ENCODE measurements at places on chromosomes 2 and 18.

DNA sequence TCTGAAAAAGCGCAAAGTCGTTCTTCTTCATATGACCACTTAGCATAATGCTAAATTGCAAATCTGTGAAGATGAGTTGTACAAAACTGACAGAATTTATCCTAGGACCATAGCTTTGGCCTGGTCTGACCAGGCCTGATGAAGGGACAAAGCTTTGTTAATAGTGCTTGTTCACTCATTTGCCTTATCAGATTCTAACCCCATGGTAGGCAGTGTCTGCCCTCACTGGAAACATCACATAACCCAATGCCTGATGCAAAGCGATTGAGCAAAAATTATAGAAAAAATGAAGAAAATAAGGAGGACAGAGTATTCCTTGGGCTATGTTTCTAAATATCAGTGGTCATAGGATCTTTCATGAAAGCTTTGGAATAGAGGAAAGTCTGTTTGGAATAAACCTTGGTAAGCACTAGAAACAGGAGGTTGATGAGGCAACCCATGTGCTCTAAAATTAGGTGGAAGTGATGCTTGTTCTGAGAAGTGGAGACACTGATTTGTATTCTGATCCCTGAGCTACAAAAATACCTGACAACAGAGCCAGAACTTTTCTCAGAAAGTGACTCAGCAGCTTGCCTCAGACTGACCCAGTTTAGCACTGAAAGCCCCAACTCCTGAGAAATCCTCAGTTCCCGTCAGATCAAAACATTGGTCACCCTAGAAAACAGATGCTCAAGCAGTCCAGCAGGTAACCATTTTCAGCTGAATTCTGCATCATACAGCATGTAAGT lies 131.4 kb upstream of the MAPRE2 start:
- no peak for DNase-seq

GRCh38 chr18:6406075-6406909 lies 8.4 kb downstream of the L3MBTL4 start:
- DNase-seq, result no peak

- DNase-seq, result no peak
Measured at GRCh38 chr2:6968319-6969100, 51.3 kb downstream of the RNF144A start.

DNA sequence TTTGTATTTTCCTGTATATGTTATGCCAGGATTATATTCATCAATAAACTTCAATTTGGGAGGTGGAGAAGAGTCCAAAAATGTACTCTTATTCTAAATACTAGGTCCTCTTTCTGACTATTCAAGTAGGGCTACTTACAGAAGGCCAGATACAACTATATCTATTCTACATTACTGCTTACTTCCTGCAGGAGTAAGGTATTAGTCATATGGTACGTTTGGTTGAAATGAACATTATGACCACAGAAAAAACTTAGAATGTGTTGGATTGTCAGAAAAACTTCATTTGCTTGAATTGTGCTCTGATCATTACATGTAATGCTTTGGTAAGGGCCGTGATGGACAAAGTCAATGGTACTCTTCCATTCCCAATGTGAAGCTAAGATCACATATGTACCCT lies 35.0 kb downstream of the STAT4 start:
- DNase-seq, result no peak

- no peak for DNase-seq
Measured at GRCh38 chr2:112579241-112579640, 5.2 kb upstream of the CHCHD5 start.

DNA sequence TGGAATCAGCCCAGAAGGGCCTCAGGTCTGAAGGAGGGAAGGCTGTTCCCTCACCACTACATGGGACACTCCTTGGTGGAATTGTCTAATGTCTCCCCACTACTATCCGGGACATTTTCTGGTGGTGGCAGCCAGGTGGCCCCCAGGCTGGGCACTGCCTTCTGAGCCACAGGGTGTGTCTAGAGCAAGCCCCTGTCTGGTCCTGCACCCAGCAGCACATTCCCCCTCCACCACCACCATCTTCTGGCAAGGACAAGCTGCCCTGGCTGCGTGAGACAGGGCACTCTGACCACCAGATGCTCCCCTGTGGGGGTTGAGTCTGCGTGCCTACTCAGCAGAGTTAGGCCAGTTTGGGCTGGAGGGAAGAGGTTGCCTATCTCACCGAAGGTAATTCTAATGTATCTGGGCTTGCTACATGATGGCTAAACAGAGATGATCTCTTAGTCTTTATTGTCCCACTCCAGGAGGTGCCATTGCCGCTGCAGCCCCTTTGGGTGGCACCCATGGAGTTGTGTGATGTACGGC lies 106.3 kb downstream of the PLB1 start:
- DNase-seq, result no peak

DNA sequence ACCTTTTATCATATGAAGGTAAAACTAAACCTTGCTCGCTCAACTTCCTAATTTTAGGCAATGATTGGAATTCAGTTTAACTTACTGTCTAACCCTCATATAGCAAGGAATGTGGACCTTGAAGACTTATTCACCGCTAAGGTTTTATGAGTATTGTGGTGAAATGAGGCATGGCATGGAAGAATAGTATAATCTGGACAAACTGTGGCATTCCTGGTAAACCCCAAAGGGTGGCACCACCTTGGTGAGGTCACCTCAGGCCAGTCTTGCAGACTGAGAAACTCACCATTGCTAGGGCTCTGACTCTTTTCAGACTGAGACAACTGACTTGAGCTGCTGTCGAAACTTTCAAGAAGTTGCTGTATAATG lies 51.1 kb upstream of the EHBP1 start:
- DNase-seq, result no peak

GRCh38 chr2:198880421-198880820 lies 577.3 kb downstream of the SATB2 start:
- no peak for DNase-seq

DNA sequence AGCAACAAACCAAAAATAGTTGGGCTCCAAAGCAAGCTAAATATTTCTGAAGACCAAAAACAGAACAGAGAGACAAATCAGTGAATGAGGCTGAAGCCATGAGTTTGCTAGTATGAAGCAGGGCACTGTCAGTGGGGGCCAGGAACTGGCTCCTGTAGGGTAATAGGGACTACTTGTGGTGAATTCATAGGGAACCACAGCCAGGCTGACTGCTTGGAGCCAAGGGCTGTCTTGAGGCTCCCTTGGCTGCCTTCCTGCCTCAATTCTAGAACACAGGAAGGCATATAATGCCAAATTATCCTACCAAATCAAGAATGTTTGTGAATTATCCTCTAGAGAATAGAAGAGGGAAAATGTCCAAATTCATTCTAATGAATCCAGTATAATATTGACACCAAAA lies 406.0 kb downstream of the CCDC85A start:
- no peak for DNase-seq

- DNase-seq, result no peak
Measured at GRCh38 chr18:59876310-59876626, 23.5 kb upstream of the PMAIP1 start.

DNA sequence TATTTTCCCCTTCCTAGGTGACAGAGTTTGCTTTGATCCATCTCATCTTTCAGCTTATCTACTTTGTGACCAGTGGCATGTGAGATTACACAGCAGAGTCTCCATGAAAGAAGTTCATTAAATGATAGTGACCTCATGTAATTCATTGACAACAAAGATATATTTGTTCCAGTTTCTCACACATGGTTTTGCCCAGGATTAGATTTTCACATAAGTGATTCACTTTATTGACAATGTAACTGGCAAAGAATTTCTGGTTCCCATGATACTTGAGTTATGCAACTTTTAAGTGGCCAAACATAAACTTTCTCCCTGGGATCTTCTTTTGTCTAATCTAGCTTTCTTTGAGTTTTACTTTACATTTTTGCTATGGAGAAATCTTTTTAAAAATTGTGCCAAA lies 50.0 kb downstream of the MC4R start:
- DNase-seq, result no peak

DNA sequence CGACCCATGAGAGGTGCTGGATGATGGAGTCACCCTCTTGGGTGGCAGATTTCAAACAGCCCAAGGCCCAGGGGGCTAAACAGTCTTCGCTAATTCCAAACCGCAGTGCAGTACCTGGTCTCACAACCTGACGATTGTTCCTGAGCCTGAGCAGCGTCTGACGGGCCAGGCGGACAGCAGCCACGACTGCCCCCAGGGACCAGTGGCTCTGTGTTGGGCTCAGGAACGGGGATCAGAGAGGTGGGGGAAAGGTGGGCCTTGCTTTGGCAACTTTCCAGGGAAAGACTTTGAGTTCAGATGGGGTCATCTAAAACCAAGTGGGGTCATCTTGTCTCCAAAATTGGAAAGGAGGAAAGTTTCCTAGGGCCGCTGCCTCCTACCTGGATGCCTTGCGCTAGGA lies 492 bp downstream of the COLEC11 start:
- DNase-seq, result no peak

DNA sequence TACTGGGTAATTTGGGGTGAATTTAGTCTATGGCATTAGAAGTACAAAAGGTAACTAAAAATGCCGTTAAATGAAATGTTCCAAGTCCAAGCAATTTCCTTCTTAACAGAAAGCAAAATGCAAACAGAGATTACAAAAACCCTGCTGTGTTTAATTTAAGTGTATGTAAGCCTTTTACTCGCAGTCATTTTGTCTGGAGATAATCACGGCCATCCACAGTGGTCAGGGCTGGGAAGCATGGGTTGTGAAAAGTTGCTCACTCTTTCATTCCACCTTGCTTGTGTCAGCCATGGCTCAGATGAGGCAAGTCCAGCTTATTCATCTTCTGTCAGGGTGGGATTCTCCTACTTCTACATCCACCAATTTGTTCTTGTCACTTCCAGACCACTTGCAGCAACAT lies 983.6 kb upstream of the ZEB2 start:
- no peak for DNase-seq

GRCh38 chr2:162000431-162000830 lies 73.6 kb downstream of the DPP4 start:
- DNase-seq, result no peak

DNA sequence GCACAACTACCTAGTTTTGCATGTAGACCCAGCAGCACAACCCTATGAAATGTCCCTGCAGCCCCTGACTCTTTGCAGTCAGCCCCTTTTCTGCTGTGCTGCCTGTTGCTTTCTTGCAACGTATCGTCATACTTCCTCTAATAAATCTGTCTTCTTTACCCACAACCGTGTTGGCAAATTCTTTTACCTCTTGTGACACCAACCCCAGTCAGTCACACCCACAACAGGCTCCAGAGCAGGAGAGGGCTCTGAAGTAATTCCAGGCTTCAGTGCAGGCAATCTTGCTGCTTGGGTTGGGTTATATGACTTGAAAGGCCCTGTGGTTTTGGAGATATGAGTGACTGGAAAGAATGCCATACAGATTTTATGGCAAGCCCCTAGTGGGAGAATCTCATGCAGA lies 79.1 kb upstream of the KCNH7 start:
- DNase-seq, result no peak

- DNase-seq, result no peak
Measured at GRCh38 chr18:7876354-7877104, 309.4 kb downstream of the PTPRM start.

DNA sequence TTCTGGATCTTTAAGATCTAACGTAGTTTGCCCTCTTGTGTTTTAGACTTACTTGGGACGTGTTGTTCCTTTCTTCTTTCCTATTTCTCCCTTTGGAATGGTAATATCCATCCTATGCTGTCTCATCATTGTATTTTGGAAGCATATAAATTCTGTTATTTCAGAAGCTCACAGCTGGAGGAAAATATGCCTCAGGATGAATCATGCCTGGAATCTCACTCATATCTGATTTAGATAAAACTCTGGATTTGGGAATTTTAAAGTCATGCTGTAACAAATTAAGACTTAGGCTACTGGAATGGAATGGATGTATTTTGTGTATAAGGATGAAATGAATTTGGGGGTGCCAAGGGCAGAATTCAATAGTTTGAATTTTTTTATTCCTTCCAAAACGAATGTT lies 245.2 kb upstream of the GULP1 start:
- no peak for DNase-seq

DNA sequence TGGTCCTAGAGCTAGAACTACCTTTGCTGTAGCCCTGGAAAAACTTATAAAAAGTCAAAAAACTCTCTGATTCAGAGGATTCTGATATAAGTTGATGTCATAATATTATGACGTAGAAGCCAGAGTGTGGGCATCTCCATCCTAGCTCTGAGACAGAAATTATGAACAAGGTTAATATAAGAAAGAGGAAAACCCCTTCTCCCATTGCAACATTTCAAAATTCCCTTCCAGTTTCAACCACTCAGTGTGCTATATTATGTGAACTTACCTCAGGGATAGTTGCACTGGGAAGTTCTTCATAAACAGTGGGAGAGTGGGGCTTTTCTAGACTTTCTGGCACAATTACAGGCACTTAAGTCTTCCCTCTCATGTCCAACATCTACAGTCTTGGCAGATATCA lies 171.6 kb downstream of the PIK3C3 start:
- DNase-seq, result no peak

DNA sequence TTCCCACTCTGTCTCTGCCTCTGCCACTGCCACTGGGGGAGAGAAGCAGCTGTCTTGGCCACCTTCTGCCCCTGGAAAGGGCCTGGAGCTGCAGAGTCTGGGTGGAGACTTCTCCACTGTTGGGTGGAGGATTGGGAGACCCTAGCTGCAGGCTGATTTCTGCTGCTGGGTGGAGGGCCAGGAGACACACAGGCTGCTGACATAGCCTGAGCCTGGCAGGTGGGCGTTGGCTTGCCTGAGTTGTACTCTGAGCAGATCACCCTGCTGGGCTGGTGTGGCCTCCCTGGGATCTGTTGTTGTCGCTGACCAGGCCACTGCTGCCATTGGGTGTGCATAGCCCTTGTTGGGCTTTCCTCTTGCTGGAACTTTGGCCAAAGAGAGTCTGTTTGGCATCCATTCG lies 64.3 kb downstream of the ARHGEF4 start:
- DNase-seq, result no peak

DNA sequence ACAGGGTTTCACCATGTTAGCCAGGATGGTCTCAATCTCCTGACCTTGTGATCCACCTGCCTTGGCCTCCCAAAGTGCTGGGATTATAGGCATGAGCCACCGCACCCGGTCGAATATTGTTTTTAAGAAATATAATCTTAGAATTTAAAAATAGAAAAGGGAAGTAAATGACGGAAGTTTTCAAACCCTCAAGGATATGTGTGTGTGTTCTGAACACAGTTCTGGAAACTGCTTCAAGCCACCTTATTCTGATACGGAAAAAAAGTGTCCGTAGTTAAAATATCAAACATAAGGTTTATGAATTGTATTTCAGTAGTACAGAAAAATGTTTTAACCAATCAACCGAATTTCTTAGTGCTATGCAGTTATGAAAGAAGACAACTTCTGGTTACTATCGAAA lies 115.9 kb downstream of the UPP2 start:
- no peak for DNase-seq

GRCh38 chr18:48605408-48605845 lies 66.6 kb downstream of the CTIF start:
- no peak for DNase-seq

- DNase-seq, result no peak
Measured at GRCh38 chr2:36800381-36800780, 103.9 kb downstream of the VIT start.
